ENCODE measurements at places on chromosomes 16 and 17. TPM values are rescaled to one million over a fixed set of nuclear protein-coding genes. Genes with fewer than 3 reads are reported as not detected.
A peak's percentile ranks its signal among the peaks of the same experiment; 100 is the strongest.

- no peak for DNase-seq
These were observed 418.4 kb upstream of the PMFBP1 start for GRCh38 chr16:72590151-72590937.

DNA sequence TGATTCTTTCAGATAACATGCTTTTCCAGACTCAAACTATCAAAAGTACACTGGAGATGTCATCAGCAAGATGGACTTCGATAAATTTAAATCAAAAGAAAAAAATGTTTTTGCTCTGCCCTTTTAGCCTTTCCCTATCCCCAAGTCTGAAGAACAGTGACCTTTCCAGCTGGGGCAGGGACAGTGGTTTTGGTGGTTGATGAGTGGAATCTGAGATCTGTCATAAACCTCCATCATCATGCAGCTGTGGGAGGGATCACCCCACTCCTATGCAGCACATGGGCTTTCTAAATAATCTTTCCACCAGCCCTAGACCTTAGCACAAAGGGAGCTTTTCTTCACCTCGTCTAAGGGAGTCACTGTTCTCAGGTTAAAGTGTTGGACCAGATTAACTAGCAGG lies 869.5 kb upstream of the SOX9 start:
- DNase-seq, result no peak

DNA sequence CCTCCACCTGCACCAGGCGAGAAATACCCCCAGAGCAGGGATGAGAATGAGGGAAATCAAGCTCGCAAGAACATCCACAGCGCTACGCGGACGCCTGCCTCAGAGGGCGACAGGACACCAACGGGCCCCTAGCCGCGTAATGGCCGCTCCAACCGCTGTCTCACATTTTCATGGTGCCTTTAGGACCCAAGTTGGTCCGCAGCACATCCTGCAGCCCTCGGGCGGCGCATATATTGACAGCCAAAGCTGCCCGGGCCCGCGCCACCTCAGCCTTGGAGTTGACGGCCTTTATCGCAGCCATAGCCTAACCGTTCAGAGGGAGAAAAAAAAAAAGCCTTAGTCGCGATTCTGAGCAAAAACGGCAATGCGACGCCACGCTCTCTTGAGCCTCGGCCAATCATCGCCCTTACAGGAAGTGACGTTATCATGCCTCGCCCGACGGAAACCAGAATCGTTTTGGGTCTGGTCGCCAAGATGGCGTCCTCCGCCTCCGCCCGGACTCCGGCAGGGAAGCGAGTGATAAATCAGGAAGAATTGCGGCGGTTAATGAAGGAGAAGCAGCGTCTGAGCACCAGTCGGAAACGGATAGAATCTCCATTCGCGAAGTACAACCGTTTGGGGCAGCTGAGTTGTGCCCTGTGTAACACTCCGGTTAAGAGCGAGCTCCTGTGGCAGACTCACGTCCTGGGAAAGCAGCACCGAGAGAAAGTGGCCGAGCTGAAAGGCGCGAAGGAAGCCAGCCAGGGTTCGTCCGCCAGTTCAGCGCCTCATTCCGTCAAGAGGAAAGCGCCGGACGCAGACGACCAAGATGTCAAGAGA lies at the start of the genes CCT6B and ZNF830:
Gene CCT6B (minus strand): TSS at position 368 of the 819 bp plus-strand sequence. CDS start 67 bp downstream, at position 301.
Gene ZNF830 (plus strand): TSS at position 448 of the 819 bp plus-strand sequence. CDS start 27 bp downstream, at position 475.
- peak; percentile 95 for DNase-seq

DNA sequence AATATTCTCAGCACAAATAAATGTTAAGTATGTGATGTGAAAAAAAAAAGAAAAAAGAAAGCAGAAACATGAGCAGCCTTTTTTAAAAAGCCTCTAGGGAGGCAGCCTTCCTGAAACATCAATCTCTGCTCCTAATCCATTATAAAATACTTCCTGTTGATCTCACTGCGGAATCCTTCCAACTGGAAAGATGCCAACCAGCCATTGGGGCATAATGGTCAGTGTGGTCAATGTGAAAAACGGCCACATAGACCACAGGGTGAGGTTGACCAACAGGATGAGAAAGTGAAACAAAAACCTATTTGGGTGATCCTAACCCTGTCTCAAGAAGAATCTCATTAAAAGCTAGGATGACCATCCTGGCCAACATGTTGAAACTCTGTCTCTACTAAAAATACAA lies 26.1 kb upstream of the ABCA8 start:
- DNase-seq, result peak; percentile 37

- no peak for DNase-seq
These were observed 14.2 kb downstream of the ANKFY1 start for GRCh38 chr17:4249452-4250029.

- no peak for DNase-seq
These were observed 91.8 kb upstream of the CLEC18A start for GRCh38 chr16:69859105-69859989.

- DNase-seq, result no peak
These were observed 44.5 kb upstream of the IL34 start for GRCh38 chr16:70601576-70602575.

Gene PRSS21
- polyA plus RNA-seq, result not detected

DNA sequence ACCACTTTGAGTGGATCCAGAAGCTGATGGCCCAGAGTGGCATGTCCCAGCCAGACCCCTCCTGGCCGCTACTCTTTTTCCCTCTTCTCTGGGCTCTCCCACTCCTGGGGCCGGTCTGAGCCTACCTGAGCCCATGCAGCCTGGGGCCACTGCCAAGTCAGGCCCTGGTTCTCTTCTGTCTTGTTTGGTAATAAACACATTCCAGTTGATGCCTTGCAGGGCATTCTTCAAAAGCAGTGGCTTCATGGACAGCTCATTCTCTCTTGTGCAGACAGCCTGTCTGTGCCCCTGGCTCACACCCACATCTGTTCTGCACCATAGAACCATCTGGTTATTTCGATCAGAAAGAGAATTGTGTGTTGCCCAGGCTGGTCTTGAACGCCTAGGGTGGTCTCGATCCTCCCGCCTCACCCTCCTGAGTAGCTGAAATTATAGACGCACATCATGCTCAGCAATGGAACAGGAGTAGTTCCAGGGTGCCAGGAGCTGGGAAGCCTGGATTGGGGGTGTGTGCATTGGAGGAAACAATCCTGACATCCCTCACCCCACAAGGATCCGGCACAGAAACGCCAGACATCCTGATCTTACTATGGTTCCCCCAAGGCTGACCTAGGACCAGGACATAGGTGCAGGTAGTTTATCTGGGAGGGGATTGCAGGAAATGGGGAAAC lies 4.6 kb downstream of the PRSS21 start:
- no peak for DNase-seq

- no peak for DNase-seq
These were observed 10.7 kb downstream of the XYLT1 start for GRCh38 chr16:17459903-17460521.

Gene ITGAD
- 0.22 TPM for polyA plus RNA-seq

Measured in renal cortex interstitium (tissue), 15 donors.